ENCODE measurements at places on chromosomes 11 and 22. TPM values are rescaled to one million over a fixed set of nuclear protein-coding genes. Genes with fewer than 3 reads are reported as not detected.

The CERK gene
- total RNA-seq, result 57.2 TPM

The ZC3H12C gene
- 0.69 TPM for total RNA-seq

The MAPK11 gene
- total RNA-seq, result 1.4 TPM

The FREY1 gene
- 2.3 TPM for total RNA-seq

The ARFGAP2 gene
- 84.4 TPM for total RNA-seq

The SERHL2 gene
- 7.5 TPM for total RNA-seq

The TSPAN32 gene
- total RNA-seq, result not detected

The CRYBA4 gene
- 0.22 TPM for total RNA-seq

The BCR gene
- 84.7 TPM for total RNA-seq

The RIC3 gene
- total RNA-seq, result 5.9 TPM

The CSF2RB gene
- total RNA-seq, result not detected

The APOBEC3B gene
- total RNA-seq, result 6.5 TPM

The MPPED2 gene
- 0.89 TPM for total RNA-seq

The KDM4D gene
- total RNA-seq, result 3.7 TPM

The TNKS1BP1 gene
- 38.3 TPM for total RNA-seq

The LTO1 gene
- 13.9 TPM for total RNA-seq

The C11orf65 gene
- total RNA-seq, result 0.41 TPM

The RIBC2 gene
- total RNA-seq, result 1.9 TPM

The SYCE3 gene
- not detected for total RNA-seq

The A4GALT gene
- total RNA-seq, result 9.6 TPM

The PEX26 gene
- 29.7 TPM for total RNA-seq

Data from H7 (cell line).